ENCODE measurements at places on chromosomes 16 and 17. TPM values are rescaled to one million over a fixed set of nuclear protein-coding genes. Genes with fewer than 3 reads are reported as not detected.
A peak's percentile ranks its signal among the peaks of the same experiment; 100 is the strongest.

- no peak for ATAC-seq
These were observed 36.5 kb upstream of the SLC38A10 start for GRCh38 chr17:81331527-81332043.

The GAN gene
- 19.9 TPM for total RNA-seq

The NTN1 gene
- total RNA-seq = 9.1 TPM

- no peak for ATAC-seq
These were observed 261.7 kb downstream of the CEP112 start for GRCh38 chr17:65930140-65930730.

GRCh38 chr17:2655546-2655945 is 56.0 kb downstream of the CLUH start:
- ATAC-seq = no peak

GRCh38 chr17:42674755-42675347 is 1.9 kb downstream of the PLEKHH3 start:
- no peak for ATAC-seq

- ATAC-seq = no peak
These were observed 576.7 kb downstream of the WWOX start for GRCh38 chr16:78675951-78676792.

- ATAC-seq = no peak
These were observed 210.3 kb downstream of the WWOX start for GRCh38 chr16:78309763-78310162.

GRCh38 chr17:4317610-4318009 is 48.9 kb downstream of the UBE2G1 start:
- ATAC-seq = no peak

DNA sequence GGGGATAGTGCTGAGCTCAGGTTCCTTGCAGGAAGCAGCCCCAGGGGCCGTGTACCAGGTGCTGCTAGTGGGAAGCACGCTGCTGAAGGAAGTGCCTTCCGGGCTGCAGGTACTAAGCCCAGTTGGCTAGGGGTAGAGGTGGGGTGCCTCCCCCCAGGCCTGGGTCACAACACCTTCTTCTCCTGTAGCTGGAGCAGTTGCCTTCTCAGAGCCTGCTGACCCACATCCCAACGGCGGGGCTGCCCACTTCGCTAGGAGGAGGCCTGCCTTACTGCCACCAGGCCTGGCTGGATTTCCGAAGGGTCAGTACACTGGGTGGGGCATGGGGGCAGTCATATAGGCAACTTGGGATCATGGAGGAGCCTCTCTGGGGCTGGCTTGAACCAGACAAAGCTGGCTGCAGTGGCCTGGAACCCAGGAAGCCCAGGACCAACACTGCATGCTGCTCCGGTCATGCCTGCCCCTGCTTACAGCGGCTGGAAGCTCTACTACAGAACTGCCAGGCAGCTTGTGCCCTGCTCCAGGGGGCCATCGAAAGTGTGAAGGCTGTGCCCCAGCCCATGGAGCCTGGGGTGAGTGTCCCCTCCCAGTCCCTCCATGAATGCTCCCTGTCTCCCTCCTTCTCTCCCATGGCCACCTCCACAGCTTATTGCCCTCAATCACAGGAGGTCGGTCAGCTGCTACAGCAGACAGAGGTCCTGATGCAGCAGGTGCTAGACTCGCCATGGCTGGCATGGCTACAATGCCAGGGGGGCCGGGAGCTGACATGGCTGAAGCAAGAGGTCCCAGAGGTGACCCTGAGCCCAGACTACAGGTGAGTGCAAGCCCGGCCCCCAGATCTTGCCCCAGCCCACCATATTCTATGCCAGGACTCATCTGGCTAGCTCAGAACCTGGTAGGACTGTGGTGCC is 2.5 kb downstream of the PLEKHG4 start:
- ATAC-seq = no peak

DNA sequence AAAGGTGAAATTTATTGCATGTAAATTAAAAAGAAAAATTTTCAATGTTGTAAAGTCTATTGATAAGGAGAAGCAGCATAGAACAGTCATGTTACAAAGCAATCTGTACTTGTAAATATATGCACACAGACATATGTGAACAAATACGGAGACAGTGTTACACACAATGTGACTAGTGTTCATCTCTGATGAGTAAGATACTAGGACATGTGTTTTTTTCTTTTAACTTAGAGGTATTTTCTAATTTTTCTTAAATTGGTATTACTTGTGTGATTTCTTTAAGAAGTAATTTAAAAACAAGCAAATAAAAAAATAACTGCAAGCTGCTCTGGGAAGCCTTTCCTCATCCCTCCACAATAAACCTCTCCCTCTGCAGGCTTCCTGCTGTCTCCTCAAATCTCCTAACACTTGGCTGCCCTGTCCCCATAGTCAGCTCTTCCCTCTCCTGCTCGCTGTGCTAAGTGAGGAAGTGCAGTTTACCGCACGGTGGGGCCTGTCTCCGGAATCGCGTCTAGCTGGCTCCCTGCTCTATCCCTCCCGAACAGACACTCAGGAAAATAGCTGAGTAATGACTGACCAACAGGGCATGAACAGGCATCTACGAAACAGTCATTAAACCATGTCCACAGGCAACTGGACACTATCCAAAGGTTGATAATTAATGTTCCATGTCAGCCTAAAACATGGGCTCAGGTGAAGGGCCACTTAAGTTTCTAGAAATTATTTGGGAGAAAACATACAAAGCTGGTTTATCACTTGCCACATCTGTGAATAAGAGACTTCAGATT is 35.9 kb downstream of the CMTM4 start:
- ATAC-seq = peak; percentile 77

The PNMT gene
- total RNA-seq = 1.1 TPM

DNA sequence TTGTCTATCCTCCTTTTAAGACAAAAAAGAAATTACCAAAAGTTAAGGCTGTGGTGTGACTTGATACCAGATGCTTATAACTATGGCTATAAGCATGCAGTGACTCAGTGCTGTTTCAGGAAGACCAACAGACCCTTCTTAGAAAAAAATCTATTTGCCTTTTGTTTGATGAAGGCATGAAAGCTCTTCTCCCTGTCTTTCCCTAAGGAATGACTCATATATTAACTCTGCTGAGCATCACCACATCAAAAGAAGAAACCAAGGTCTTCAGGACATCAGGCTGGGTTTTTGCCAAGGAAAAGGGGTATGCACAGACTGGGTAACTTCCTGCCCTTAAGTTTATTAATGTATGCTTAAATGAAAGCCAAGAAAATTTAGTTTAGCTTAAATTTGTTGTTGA is 47.1 kb downstream of the VMP1 start:
- ATAC-seq = peak; percentile 56

DNA sequence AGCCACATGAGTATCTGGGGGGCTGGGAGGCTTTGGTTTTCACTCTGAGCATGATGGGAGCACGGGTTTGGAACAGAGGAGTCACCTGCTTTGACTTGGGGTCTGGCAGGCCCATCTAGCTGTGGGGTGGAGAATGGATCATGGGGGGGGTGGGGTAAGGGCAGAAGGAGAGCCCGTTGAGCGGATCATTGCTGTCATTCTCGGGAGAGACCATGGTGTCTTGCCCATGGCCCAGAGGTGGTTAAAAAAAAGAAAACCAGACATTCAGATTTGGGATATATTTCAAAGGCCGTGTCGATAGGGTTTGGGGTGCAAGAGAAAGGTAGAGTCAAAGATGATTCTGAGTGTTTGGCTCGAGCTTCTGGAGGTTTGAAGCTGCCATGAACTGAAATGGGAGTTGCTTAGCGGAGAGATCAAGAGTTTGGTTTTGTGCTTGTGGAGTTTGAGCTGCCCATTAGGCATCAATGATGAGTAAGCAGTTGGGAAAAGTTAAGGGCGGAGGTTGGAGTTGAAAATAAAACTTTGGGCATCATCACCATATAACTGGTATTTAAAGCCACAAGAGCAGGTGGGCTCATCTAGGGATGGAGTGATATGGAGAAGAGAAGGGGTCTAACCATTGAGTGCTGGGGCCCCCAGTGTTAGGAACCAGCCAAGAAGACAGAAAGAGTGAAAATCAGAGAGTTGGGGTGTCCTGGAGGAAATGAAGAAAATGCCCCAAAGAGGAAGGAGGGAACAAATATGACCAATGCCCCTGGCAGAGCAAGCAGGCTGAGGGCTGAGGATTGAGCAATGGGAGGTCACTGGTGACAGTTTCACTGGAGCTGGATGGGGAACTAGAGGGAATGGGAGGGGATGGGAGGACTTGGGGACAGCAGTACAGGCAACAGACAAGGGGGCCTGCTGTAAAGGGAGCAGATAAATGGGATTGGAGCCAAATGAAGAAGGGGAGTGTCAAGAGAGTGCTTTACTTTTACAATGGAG is 1.9 kb downstream of the NOD2 start:
- no peak for ATAC-seq

DNA sequence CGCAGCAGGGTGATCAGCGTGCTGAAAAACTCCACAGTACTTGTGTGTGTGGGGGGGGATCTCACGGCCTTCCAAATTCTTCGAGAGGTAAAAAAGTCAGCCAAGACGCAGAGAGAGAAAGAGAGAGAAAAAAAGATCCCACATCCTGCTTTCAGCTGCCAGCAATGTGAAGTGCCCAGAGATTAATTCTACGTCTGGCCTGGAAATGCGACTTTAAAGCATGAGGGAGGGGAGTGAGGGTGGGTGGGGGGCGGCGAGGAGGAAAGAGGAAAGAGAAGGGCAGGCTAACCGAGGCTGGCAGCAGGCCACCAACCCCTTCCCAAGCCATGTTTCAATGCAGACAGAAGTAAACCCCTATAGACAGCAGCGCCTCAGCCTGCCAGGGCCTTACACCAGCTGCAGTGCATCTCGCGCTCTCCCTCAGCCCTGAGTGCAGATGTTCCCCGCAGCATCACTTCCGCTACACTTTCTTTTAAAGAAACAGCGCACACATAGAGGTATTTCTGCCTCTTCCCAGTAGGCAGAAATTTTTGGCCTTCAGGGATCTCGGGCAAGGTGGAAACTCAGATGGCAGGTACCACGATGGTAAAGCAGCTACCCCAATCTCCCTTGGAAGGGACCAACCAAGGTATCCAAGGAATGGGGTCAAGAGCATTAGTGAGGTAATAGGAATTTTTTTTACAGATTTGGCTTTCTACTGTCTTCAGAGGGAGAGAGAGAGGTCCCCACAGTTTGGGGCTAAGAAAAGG is 87.8 kb downstream of the SMG6 start:
- ATAC-seq = no peak

DNA sequence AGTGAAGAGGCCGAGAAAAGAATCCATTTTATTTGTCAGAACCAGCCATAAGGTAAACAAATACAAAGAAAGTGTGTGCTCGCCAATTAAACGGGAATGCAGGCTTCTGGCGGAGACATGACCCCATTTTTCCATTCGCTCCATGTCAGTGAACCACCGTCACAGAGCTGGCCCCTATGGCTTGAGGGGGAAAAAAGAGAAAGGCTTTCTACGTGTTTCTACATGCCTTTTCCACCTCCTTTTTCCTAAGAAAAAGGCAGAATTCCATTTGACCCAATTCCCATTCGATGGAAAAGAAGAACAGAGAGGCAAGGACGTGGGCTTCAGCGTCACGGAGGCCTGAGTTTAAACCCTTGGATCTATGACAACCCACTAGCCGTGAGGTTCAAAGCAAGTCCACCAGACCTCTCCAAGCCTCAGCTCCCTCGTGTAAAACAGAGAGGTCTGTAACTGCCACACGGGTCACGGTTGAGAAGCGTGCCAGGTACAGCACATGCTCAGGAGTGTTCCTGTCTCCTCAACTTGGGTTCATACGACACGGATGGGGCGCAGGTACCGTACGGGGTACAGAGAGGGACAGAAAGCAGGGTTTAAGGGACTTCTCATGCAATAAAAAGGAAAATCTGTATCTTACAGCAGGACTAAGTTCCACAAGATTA is 91.9 kb downstream of the NXN start:
- ATAC-seq = no peak

GRCh38 chr17:82177761-82178498 is 34.7 kb downstream of the CCDC57 start:
- no peak for ATAC-seq

The STH gene
- not detected for total RNA-seq

DNA sequence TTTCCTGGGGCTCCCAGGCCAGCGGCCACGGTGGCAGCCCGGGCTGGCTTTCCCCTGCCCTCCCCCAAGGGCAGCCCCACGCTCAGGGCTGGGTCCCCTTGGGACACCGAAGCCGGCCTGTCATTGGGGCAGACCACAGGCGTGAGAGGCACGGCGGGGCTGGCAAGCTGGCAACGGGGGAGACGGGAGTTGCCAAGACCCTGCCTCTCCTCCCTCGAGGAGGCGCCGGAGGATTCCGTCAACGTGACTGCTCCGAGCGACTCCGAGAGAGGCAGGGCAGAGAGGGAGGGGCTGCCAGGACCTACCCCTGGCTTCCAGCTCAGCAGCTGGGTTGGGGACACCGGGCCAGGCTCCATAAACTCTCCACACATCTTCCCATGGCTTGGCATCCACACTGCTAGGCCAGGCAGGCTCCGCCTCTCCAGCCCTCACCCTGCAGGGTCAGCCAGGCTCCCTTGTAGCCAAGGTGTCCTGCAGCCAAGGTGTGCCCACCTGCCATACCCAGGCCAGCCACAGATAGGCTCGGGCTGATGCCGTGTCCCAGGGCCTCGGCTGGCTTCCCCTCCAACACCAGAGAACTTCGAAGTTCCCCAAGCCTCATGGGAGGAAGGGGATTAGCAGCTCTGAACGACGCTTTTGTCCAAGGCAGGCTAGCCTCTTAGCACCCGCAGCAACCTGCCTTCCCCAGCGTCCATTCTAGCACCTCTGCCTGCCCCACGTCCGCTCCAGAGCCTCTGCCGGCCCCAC is 25.5 kb downstream of the TIMM22 start:
- no peak for ATAC-seq

DNA sequence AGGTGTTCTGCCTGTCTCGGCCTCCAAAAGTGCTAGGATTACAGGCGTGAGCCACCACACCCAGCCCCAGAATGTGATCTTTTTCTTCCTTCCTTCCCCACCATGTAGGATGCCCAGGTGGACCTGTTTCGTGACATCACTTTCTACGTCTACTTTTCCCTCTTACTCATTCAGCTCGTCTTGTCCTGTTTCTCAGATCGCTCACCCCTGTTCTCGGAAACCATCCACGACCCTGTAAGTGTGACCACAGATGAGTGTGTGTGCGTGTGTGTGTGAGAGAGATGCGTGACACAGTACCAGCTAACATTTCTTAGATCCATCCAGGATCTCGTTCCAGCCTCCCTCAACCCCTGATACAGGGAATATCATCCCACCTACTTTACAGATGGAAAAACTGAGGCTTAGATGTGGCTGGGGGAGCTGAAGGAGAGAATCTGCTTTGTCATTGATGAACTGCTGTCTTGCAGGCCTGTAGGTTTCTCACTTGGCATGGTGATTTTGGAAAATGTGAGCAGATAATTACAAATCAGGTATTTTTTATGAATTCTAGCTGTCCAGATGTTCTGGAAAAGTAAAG is 67.1 kb downstream of the ABCC1 start:
- no peak for ATAC-seq

The DPH1 gene
- 29.1 TPM for total RNA-seq

DNA sequence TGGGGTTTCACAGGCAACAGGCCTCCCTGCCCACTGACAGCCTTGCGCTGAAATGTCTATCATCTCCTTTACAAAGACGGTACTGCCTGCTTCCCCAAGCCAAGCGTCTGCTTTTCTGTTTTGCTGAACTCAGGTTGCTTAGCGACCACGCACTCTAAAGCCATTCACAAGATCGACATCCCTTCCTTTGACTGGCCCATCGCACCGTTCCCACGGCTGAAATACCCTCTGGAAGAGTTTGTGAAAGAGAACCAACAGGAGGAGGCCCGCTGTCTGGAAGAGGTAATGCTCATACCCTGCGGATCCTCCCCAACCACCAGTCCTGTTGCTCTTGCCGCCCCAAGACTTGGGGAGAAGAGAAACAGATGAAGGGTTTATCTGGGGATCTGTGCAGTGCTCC is 28.7 kb downstream of the TMEM186 start:
- no peak for ATAC-seq

The SENP3 gene
- total RNA-seq = 34.5 TPM

The KRT33B gene
- total RNA-seq = not detected
